ENCODE measurements at places on chromosomes 1 and 21. TPM values are rescaled to one million over a fixed set of nuclear protein-coding genes. Genes with fewer than 3 reads are reported as not detected.

Gene TMEM61
- total RNA-seq: not detected

Gene TDRKH
- total RNA-seq: 5.6 TPM

Gene LCE3D
- not detected for total RNA-seq

Gene CELA3B
- total RNA-seq: not detected

Gene NBPF10
- 0.49 TPM for total RNA-seq

Gene GBP2
- total RNA-seq: 6.6 TPM

Gene EVA1C
- not detected for total RNA-seq

Gene GSTM5
- total RNA-seq: not detected

Gene TNFRSF9
- 0.07 TPM for total RNA-seq

Gene THEM5
- total RNA-seq: not detected

Gene TRIM67
- not detected for total RNA-seq

Gene HMGCS2
- total RNA-seq: 1.5 TPM

Gene GJA8
- not detected for total RNA-seq

Gene TRIM17
- 0.64 TPM for total RNA-seq

All from HepG2 (cell line).